Activated naive CD8-positive, alpha-beta T cell treated with anti-CD3 and anti-CD28 coated beads, Interleukin-2, amount 50 U/mL, for 16 hours (primary cell): ENCODE measurements at places on chromosomes 11 and 22.

GRCh38 chr11:103683576-103683975 lies 352.9 kb upstream of the DDI1 start:
- no peak for DNase-seq

DNA sequence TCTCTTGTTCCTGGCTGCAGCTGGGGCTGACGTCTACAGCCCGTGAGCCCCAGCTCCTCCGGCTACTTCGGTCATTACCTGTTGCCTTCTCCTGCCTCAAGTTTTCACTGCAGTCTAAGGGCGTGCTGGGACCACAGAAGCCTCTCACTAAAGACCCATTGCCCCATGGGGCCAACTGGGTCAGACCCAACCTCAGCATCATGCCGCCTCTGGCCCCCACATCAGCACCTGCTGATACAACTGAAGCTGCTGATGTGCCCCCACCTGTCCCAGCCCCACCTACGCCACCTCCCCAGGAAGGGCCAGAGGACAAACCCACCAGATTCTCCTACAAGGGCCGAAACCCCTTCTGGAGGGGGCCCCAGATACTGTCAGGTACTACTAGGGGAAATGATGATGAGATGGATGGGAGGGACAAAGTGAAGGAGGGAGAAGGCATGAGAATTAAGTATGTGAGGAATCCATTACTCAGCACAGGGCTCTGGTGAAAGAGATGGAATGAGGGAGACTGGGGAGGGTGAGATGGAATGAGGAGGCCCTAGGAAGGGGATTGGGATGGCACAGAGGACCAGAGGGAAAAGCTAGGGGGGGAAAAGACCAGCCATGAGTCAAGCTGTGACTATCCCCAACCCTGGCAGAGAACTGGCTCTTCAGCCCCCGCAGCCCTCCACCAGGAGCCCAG lies 5.1 kb downstream of the C11orf42 start:
- DNase-seq: no peak

DNA sequence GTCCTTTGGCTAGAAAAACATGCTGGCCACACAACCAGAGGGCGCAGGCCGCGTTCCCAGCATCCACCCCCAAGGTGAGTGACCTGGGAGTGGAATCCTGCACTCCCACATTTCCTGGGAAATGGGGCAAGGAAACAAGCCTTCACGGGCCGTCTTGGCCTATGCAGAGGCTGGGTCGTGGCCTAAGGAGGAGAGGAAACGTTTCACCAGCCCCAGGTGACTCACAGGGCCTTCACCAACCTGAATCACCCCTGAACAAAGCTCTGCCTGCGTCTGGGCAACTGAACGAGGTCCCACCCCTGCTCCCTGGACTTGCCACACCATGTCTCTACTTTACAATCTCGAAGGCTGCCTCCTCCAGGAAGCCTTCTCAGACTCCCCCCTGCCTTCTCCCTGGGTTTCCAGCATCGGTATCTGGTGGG lies 13.2 kb downstream of the MYH9 start:
- no peak for DNase-seq

- DNase-seq: no peak
These were observed 33.7 kb upstream of the RAG2 start for GRCh38 chr11:36631774-36632173.

- DNase-seq: no peak
These were observed 95.0 kb downstream of the AMOTL1 start for GRCh38 chr11:94862926-94863880.

GRCh38 chr11:4140067-4140636 lies 45.6 kb downstream of the RRM1 start:
- DNase-seq: no peak

- DNase-seq: no peak
These were observed 78.1 kb downstream of the CD44 start for GRCh38 chr11:35216962-35217678.

DNA sequence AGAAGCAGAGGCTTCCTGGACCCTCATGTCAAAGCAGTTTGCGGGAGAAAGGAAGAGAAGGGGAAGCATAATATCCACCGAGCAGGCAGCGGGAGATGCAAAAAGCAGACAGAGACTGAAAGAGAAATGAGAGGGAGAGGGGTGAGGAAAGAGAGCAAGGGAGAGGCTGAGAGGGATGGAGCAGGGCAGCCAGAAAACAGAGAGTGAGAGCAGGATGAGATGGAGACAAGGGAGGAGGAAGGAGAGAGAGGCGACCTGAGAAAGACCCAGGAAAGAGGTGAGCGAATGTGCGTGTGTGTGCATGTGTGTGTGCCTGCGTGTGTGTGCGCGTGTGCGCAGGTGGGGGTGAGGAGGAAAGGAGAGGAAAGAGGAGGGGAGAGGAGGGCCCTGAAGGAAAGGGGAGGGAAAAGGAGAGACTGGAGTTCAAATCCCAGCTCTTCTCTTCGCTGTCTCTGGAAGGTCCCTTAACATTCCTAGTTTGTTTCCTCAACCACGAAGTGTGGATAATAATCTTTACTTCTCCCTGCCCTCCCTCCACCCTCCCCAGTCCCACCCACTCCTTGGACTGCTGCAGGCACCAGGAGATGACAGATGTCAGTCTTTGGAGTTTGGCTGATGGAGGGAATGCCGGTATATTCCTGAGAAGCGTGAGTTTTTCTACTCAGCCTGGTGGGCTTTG lies 67.9 kb downstream of the ISX start:
- no peak for DNase-seq

- no peak for DNase-seq
These were observed 95.3 kb downstream of the ME3 start for GRCh38 chr11:86576946-86577624.

DNA sequence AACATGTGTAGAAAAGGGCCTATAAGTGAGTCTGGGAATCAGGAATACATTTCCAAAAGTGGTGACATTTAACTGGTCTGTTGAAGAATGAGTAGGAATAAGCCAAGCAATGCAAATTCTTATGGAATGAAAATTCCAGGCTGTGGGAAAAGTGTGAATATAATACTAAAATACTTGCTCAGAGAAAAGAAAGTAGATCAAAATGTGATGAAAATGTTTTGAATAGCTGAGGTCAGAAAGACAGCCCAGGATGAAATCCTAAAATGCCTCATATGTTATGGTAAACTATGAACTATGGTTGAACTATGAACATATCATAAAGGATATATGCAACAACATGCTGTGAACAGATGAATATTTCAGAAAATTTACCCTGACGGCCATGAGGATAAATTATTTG lies 688.3 kb upstream of the FAT3 start:
- no peak for DNase-seq

GRCh38 chr11:58770166-58770565 lies 38.4 kb upstream of the GLYAT start:
- DNase-seq: no peak

GRCh38 chr22:41240377-41241132 lies at the start of gene CHADL:
CHADL (minus strand) TSS chr22:41240931; CDS start chr22:41240881, 50 bp downstream.
- DNase-seq: no peak

- DNase-seq: no peak
These were observed 122.1 kb downstream of the TRIM44 start for GRCh38 chr11:35784699-35785098.
